ENCODE measurements at places on chromosomes 11 and 22. TPM values are rescaled to one million over a fixed set of nuclear protein-coding genes. Genes with fewer than 3 reads are reported as not detected.
A peak's percentile ranks its signal among the peaks of the same experiment; 100 is the strongest.

DNA sequence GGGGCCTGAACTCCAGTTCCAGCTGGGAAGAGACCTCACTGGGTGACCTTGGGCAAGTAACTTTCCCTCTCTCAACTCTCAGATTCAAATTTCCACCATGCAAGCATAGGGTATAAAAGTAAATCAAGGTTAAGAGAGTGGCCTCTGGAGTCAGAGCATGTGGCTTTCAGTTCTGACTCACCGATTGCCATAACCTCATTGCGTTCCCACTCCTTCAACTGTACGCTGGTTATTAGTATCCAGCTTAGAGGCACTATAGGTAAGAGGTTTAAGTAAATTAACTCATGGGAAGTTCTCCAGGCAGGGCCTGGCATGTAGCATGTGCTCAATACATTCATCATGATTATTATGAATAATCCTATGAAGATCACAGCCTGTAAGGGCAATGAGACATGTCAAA, 88.3 kb downstream of the FBXO7 start:
- DNase-seq: no peak

DNA sequence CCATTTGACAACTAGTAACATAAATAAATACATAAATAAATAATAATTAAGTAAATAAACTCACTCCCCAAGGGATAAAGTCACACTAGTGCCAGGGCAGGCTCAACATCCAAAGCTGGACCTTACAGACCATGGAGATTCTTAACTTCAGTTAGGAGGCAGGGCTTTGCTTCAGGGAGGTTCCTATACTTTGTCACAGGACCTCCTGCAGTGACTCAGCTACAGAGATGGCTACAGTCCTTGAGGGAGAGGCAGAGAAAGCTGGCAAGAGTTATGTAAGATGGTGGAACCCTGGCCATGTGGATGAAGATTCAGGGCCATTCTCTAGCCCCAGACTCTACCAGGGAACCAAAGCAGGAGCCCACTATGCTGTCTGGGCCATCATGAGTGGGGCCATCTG, 74.1 kb upstream of the CADM1 start:
- no peak for DNase-seq

DNA sequence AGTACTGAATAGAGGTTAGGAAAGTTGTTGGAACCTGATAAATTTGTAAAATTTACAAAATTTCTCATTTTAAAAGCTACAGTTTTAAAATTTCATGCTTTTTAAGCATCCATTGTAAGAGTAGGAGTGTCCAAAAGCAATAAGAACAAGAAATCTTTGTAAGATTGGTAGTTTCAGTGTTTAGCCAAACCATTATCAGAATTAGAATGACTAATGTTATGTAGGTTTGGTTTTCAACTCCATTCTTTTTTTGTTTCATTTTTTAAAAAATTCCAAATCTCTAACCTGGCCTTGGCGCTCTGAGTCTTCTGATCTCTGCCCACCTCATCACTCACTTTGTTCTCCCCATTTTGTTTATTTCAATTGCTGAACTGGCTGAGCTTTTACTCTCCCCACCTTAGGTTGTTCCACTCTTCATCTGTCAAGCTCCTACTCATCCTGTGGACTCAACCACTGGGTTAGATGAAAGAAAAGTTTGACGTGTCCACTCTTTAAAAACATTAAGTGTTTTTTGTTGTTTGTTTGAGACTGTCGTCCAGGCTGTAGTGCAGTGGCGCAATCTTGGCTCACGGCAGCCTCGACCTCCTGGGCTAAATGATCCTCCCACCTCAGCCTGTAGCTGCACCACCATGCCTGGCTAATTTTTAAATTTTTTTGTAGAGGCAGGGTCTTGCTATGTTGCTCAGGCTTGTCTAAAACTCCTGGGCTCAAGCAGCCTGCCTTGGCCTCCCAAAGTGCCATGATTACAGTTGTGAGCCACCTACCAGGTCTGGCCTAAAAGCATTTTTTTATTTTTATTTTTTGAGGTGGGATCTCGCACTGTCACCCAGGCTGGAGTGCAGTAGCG, 14.0 kb downstream of the EP300 start:
- DNase-seq: no peak

DNA sequence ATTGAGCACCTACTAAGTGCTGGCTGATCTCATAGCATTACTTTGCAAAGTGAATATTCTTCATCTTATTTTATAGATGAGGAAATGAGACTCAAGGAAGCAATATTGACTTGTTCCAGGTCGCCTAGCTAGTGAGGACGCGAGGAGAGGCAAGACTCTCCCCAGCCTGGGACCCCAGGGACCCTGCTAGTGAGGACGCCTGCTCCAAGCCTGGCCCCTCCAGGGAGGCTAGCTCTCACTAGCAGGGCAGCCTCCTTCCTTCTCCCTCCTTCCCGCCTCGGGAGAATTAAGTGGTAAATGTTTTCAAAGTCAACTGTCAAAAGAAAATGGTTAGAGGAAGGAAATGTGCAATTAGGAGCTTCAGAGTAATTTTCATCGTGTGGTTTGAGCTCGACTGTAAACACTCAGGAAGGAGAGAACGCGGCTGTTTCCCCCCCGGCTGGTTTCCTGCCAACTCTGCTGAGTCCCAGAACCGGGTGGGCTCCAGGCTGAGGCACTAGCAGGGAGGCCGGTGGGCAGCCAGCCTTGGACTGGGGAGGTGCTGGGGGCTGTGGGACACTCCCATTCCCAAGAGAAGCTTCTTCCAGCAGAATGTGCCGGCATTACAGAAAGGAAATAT, 17.9 kb downstream of the MYEOV start:
- DNase-seq: no peak

GRCh38 chr22:24731761-24732160, 42.8 kb downstream of the PIWIL3 start:
- DNase-seq: no peak

DNA sequence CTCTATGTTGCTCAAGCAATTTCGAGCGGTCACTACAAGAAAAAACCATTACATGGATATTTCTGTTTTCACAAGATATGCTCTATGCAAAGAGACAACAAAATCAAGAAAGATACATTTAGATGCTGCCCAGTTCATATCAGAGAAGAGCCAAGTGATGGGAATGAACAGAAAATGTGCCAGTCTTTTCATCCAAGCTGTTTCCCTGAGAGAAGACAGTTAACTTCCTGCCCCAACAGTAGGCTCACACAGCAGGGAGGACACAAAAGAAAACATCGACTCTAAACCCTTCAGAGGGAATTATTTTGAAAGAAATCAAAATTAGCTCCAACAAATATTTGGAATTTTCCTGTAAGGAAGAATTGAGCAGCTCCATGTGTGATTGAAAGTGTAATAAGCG, 11.6 kb downstream of the JAML start:
- no peak for DNase-seq

- no peak for DNase-seq
Observed at GRCh38 chr11:27384227-27384626, 21.2 kb upstream of the CCDC34 start.

- peak; percentile 35 for DNase-seq
Observed at GRCh38 chr11:64787526-64788320, 9.4 kb upstream of the SF1 start.

DNA sequence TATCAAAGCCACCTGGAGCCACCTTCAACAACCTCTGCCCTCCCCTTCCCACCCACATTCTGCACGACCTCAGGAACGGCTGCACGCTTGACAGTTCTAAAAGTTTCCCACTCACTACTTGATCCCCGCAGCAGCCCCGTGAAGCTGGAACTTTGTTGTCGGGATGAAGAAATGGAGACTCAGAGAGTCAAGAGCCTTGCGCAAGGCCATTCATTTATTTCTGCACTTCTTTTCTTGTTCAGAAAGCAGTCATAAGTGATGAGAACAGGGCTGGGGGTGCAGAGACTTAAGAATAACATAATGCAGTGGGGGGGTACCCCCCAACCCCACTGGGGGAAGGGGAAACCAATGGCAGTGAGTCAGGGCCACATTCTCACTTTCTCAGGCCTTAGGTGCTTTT, 2.2 kb upstream of the ZFTA start:
- no peak for DNase-seq

DNA sequence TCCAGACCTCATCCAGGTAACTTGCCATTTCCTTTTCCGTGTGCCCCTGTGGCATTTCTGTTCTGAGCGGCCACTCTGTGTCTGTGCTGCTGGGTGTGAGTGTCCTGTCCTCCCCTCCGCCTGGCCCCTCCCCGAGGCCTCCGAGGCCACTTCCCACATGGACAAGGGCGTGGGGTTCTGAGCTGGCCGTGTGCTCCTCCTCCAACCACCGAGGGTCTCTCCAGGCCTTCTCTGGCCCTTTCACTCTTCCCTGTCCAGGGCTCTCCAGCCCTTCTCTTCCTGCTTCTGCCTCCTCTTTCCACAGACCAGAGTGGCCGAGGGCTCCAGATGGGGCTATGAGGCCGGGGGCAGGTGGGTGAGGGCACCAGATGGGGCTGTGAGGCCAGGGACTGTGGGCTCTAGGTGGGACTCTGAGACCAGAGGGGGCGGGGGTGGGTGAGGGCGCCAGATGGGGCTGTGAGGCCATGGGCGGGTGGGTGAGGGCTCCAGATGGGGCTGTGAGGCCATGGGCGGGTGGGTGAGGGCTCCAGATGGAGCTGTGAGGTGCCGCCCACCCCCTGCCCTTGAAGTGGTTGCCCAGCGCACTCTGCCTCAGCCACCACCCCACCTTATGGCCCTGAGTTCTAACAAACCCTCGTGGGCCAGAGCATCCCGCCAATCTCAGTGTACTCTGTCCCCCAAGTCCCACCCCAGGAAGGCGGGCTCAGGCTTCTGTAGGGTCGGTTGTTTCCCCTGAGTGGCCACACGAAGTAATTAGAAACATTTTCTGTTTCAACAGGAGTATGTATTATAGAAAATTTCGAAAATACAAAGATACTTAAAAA, 24.1 kb downstream of the PTDSS2 start:
- DNase-seq: no peak

DNA sequence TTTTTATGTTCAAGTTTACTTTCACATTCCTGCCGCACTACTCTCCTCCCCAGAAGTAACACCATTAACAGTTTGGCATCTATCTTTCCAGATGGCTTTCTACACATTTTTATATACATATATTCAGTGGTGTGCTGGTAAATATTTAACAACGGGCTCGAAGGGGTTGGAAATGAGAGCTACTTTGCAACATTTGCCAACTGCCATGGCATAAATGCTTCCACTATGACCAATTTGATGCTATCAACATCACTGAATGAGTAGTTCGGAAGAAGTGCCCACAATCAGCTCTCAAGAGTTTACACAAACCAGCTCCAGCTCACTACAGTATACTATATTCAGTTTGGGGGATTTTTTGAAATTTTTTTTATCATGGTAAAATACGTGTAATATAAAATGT, 55.2 kb downstream of the RELT start:
- no peak for DNase-seq

DNA sequence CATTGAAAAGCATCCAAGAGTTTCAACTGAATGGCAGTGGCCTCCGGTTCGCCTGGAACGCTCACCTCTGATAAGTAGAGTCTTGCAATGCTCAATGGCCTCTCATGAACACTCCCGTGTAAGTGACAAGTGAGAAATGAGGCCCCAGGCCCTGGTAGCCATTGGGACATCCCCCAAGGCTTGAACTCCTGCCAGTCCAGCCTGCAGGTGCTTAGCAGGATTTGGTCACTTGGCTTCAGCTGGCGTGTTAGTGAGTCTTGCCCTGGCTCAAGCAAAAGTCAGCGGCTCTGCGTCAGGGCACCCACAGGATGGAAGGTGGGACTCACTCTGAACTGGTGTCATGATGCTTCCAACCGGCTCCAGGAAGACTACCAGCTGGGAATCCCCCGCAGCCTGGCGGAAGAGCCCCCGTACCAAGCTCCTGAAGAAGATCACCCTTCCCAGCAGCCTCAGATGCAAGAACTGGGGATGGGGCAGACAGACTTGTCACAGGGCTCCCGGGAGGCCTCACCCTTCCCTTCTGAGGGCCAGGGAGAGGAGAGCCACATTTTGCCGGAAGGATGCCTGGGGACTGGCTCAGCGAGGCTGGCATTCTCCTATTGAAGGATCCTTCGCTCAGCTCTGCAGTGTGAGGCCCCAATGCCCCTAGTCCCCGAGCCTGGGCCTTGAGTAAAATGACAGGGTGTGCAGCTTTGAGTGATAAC, 19.3 kb downstream of the MB start:
- no peak for DNase-seq

- no peak for DNase-seq
Observed at GRCh38 chr22:21948390-21948789, 4.3 kb downstream of the PPM1F start.

GRCh38 chr22:30574997-30575671, 669 bp upstream of the GAL3ST1 start:
- no peak for DNase-seq

GRCh38 chr11:121058941-121059340, 35.0 kb downstream of the TBCEL start:
- no peak for DNase-seq

- no peak for DNase-seq
Observed at GRCh38 chr11:118184784-118185579, 8.5 kb upstream of the SCN2B start.

DNA sequence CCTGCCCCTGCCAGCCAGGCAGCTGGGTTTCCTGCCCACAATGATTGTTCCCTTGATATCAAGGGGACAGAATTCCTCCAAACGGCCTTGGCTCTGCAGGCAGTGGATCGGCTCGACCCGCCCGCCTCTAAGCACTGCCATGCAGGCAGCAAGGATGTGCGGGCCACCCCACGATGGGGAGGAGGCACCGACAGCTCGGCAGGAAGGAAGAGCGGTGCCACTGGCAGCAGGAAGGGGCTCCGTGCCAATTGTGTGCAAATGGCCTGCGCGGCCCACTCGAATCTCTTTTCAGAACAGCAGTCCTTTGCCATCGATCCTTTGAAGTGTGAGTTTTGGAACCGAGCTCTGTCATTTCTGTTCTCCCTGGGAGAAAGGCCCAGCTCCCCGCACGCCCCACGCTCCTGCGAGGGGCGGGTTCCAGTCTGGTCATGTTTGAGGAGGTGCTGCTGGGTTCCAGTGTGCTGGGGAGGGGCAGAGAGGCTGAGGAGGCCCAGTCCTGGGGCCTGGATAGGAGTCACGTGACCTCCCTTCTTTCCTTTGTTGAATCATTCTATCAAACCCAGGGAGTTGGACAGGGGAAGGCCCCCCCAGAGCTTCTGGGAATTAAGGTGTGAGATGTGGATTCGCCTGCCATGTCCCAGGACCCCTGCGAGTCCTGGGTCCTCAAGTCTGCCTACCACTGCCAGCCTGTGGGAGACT, 406.0 kb downstream of the CTTN start:
- no peak for DNase-seq

GRCh38 chr11:14424096-14424495, 65.1 kb upstream of the RRAS2 start:
- peak; percentile 70 for DNase-seq

SAA4 gene
- total RNA-seq: not detected

DDT gene
- total RNA-seq: 441 TPM

POLD3 gene
- 18.1 TPM for total RNA-seq

APOC3 gene
- not detected for total RNA-seq

SYT12 gene
- total RNA-seq: 0.03 TPM

C11orf16 gene
- not detected for total RNA-seq

OR52L1 gene
- total RNA-seq: not detected

OR4S2 gene
- not detected for total RNA-seq

CARD10 gene
- total RNA-seq: 22.4 TPM
